ENCODE measurements at places on chromosomes 7 and 10.
A peak's percentile ranks its signal among the peaks of the same experiment; 100 is the strongest.

GRCh38 chr10:58269782-58270290 lies 874 bp downstream of the CISD1 start:
- no peak for DNase-seq

- DNase-seq: no peak
These were observed 143.2 kb upstream of the RET start for GRCh38 chr10:42933448-42934340.

DNA sequence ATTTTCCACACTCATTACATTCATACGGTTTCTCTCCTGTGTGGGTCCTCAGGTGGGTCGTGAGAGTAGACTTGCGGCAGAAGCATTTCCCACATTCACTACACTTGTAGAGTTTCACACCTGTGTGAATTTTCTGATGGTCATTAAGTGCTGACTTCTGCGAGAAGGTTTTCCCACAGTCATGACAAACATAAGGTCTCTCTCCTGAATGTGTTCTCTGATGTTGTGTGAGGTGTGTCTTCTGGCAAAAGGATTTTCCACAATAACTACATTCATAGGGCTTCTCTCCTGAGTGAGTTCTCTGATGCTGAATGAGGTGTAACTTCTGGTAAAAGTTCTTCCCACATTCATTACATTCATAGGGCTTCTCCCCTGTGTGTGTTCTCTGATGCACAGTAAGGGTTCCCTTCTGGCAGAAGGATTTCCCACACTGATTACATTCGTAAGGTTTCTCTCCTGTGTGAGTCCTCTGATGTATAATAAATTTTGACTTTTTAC lies 15.1 kb downstream of the ZNF12 start:
- DNase-seq: no peak

DNA sequence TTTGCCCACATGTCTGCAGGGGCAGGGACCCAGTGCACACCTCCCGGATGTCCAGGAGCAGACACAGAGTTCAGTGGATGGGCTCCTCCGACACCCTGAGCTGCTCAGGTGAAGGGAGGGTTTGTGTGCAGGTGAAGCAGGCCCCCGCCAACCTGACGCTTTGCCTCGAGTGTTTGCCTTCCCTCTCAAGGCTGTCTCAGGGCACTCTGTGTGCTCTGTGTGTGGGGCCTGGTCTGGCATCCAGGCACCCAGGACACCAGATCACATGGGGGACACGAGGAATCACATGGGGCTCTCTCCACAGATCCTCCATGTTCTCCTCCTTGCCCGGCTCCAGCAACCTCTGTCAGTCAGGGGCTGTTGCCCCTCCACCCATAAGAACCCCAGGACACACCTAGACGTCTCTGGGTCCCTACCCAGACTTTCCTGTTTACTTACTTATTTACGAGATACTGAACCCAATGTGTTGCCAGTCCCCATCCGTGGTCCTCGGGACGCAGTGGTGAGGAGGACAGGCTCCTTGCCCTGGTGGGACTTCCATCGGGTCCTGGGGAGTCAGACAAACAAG lies 99.5 kb downstream of the HTR5A start:
- no peak for DNase-seq

- no peak for DNase-seq
These were observed 536.5 kb downstream of the PTPRN2 start for GRCh38 chr7:158050978-158051651.

DNA sequence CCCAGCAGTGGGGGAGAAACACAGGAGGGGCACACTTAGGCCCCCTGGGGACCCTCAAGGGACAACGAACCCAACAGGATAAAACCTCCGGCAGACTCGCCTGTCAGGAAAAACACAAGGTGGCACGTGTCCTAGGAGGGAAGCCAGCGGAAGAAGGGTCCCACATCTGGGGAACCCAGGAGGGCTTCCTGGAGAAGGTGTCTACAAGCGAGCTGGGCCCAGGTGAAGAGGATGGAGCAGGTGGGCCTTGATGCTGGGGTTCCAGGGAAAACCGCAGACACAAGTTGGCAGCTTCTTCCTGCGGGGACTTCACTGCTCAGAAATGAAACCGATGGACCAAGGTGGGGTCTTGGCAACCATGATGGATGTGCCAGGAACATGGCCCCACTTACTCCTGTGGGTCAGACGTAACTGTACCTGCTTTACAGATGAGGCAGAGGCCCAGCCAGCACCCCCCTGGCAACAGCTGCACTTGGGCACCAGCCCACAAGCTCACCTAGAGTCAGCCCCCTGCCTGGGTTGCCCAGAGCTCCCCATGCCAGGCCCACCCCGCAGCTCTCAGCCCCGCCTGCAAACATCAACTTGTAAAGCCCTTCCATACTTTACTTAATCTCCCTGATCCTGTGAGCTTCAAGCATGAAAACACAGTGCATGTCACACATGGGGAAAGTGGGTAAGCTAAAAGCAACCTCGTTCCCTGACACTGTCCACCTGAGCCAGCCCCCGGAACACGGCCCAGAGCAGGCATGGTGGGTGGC lies 225.0 kb downstream of the ELFN1 start:
- no peak for DNase-seq

- DNase-seq: peak; percentile 37
These were observed 724.0 kb downstream of the GRID1 start for GRCh38 chr10:85642421-85643170.

DNA sequence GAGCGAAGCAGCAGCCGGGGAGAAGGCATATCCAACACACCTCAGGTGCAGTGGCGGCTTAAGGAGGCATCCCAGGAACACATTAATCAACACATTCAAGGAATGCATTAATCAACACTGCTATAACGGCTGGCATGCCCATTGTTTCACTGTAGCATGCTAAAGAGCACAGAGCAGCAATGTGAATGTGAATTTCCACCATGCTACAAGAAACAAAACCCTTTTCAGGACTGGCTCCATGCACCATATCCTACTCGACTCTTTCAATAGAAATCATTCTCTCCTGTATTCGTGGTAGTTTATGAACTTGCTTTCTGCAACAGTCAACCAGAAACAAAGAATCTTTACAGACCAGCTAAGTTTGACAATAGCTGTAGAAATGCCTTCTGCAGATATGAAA lies 149.0 kb downstream of the NRCAM start:
- DNase-seq: no peak

Data from brain microvascular endothelial cell (primary cell).